NCI-H1436 treated with DMSO at 0.1 percent for 48 hours (cell line): ENCODE measurements at places on chromosomes 1 and 21.

DNA sequence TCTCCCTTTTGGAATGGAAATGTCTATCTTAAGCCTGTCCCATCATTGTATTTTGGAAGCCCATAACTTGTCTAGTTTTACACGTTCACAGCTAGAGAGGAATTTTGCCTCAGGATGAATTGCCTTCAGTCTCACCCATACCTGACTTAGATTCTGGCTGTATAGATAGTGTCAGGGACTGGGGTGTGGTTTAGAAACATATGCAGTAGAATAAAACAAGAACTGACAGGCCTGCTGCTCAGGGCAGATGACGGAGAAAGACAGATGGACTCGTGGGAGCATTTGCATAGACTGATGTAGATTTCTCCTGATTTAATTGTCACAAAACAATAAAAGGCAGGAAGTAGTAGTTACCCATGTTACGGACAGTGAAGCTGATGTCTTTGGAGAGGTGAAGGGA, 166.7 kb downstream of the UCK2 start:
- no peak for DNase-seq

DNA sequence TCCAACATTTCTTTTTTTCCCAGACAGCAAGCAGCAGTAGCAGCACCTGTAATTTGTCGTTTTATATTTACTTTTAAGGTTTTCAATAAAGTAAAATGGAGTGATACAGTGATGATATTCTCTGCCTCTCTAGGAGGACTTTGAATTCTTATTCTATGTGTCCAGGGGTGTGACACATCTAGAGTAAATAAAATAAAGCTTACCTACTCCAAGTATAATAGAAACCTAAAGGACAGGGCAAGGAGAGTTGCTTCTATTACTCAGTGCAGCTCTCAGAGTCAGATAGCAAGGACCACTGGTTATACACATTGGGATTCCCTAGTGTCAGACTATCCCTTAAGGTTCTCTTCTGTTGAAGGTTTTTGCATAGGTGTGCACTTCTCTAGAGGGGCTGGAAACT, 95.9 kb downstream of the LMO4 start:
- no peak for DNase-seq

DNA sequence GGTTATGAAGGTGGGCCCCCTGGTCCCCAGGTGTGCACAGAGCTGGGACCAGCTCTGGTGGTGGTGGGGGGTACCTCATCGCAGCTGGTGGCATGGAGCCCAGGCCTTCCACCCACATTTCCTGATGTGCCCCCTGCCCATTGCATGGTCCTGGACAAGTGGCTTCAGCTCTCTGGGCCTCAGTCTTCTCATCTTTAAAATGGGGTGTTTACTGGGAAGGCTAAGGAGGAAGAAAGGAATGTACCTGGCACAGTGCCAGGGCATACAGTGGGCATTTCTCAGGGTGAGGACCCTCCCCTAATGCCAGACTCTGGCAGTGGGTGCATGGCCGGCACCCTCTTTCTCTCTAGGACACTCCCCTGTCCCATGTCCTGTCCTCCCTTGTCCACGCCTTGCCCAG, 7.5 kb downstream of the CLCNKB start:
- no peak for DNase-seq

DNA sequence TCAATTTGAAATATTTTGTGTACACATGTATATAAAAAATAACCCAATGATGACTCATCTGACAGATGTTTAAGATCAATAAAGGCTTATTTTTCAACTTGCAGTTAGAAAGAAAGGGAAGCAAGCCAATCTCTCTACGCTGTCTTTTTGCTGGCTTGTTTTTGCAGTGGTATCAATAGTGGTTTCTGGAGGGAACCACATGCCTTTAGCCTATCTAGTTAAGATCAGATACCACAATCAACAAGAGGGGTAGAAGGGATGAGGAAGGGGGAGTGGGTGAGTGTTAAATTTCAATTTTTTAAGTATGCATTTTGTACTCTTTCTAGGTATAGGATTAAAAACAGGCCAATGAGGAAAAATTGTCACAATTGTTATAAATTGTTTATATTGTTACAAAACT, 276.2 kb downstream of the KCNH1 start:
- DNase-seq, result no peak

GRCh38 chr1:147078606-147079399, 93.5 kb downstream of the PRKAB2 start:
- DNase-seq, result no peak

- no peak for DNase-seq
Observed at GRCh38 chr1:18922848-18923755, 20.7 kb upstream of the ALDH4A1 start.

- no peak for DNase-seq
Observed at GRCh38 chr1:60280819-60281218, 207.2 kb upstream of the C1orf87 start.

- no peak for DNase-seq
Observed at GRCh38 chr1:1059494-1060280, 14.4 kb downstream of the RNF223 start.

DNA sequence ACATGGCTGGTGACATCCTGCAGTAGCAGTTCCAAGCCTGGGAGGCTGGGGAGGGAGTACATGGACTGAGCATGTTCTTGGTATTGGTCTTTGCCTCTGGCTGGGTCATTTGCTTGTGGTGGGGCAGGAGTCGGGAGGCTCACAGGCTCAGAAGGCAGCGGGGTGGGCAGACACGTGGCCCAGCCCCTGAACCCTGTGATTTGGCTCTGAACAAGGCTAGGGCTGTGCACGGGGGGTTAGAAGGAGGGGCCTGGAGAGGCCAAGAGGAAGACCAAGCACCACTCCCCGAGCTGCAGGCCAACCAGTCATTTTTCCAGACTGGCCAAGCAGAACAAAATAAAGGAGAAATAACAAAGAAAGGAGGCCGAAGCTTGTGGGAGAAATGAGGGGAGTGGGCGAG, 9.7 kb upstream of the PRELP start:
- DNase-seq, result no peak

DNA sequence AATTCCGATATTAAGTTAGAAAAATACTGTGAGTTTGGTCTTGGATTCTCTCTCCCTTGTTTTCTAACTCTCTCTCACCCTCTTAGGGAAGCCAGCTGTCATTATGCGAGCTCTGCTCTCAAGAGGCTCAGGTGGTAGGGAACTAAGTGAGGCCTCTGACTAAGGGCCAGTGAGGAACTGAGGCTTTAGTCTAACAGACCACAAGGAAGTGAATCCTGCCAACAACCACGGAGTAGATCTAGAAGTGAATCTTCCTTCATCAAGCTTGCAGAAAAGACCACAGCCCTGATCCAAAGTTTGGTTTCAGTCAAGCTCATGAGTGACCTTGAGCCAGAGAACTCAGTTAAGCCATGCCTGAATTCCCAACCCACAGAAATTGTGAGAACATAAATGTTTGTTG, 180.1 kb upstream of the PRMT6 start:
- no peak for DNase-seq

DNA sequence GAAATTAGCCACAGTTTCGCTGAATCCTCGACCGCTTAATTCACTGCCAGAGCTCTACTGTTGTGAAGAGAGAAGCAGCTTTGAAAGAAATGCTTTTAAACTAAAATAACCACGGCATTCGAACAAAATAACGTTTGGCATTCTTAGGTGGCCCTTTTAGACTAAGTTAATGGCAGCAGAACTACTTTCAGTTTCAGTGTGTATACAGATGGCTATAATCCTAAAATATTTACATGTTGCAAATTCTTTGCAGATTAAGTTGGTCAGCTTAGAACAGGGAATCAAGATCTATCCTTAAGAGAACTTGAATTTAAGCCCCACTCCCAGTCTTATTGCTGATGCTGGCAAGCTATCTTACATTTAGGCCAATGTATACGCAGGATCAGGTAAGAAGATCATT, 62.7 kb downstream of the ADSS2 start:
- DNase-seq, result no peak

GRCh38 chr1:230647321-230647720, 5.0 kb downstream of the COG2 start:
- DNase-seq, result no peak

GRCh38 chr1:72007312-72007711, 275.0 kb downstream of the NEGR1 start:
- no peak for DNase-seq

- DNase-seq, result no peak
Observed at GRCh38 chr1:43271186-43272118, 1.7 kb downstream of the TMEM125 start.

DNA sequence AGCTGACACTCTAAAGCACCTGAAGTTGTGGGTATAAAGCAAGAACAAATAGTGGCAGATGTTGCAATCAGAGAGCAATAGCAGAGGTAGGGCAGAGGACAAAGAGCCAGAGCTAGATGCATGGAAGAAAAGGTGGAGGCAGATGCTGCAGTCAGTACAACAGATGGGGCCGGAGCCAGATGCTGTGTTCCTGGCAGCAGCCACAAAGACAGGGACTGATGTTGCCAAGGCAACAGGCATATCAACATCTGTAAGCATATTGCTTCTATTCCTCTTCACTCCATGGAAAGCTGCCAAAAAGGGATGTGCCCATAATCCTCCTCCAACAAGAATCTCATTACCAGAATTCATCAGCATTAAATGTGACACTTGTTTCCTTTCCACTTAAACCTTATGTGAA, 108.0 kb downstream of the TNNI3K start:
- no peak for DNase-seq

DNA sequence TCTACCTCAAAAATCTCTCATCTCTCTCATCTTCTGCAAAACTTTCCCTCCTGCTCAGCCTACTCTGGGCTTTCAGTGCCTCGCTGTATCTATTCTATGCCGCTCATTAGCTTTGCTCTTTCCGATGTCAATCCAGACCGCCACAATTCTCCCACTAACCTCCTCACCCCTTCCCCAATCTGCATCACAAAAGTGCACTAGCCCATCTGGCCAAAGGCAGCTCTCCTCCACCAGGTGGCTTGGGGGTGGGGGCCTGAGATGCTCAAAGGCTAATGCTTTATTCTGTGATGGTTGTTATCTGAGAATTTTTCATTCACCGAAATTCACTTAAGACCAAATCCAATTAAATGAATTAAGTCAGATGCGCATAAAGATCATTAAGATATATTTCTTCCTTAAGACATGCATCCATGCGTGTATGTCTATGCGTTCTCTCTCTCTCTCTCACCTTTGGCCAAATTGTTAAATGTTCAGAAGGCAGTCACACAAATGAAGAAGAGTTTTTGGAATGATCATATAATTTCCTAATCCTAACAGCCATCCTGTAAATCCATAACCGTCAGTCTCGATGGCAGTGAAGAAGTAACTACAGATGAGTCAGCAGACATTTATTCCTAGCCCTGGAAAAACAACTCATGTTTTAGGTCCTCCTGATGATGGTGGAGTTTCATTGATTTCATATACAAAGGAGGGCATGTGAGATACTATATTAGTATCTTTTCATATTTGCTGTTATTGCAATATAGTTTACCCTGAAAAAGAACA, 111.3 kb downstream of the C1orf21 start:
- DNase-seq, result no peak

GRCh38 chr1:203126151-203126865, 1.2 kb upstream of the ADORA1 start:
- no peak for DNase-seq

GRCh38 chr1:87806379-87807094, 477.9 kb downstream of the LMO4 start:
- DNase-seq, result no peak

DNA sequence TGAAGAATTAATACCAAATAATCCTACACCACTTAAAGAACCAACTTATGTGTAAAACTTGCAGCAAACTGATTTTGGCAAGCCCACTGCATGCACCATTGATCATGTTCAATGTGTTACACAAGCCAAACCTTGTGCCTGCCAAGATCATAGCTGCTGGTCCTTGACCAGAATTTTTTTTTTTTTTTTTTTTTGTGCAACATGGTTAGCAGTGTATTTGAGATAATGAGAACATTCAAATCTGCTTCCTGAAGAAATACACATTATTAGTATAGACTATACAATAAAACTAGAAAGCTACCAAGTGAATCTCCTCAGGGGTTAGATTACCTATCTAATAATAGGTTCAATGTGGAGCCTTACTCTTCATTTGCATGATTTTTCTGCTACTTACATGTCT, 421.0 kb downstream of the MRPL39 start:
- no peak for DNase-seq

DNA sequence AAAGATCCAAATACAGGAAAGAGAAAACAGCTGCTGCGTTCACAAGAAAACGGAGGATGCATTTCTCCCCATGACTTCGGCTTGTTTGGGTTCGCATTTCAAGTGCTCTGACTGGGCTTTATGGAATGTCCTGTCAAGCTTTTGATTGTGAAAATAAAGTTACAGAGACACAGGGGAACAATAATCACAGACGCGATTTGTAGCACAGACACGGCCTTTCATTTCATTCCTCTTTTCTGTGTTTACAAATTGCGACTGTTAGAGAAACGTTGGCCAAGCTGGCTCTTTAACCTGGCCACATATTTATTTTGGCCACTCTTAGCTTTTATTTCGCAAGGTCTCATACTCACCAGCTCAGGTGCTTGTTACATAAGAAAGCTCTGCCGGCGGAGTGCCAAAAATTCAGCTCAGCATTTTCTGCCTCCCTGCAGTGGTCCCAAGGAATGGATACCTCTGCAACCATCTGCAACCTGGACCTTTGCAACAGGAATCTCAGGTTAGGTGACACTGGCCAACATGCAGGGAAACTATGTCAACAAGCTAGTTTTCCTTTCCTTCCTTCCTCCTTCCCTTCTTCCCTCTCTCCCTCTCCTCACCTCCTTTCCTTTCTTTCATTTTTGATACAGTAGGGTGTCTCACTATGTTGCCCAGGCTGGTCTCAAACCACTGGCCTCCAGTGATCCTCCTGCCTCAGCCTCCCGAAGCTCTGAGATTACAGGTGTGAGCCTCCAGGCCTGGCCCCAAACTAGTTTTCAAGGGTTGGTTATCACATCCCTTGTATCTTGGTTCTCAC, 58.2 kb upstream of the SLC45A1 start:
- no peak for DNase-seq

DNA sequence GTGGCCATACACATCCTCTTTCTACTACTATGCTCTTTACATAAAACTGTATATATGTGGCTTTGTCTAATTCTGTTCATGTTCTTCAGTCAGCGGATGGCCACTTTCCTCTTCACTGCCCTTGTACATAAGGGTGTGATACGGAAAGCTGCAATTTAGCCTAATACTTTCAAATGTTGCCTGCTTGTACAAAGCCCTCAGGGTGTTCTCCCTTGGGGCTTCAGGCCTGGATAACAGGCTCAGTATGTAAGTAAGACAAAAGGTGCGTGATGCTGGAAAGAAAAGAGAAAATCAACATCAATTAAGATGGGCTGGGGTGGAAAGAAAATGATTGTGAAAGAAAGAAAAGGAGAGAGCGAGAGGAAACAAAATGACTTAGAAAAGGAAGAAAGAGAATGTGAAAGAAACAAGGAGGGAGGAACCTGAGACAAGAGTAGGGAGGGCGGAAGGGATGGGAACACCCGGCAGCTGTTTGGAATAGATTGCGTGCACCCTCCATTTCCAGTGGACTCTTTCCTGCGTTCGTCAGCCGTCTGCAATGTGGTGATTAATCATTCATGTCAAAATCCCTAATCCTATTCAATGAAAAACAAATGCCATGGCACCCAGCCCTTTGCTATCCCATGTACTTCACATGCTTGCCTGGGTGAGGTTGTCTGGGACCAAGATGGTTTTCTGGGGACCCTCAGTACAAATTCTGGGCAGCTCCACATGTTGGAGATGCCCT, 553.6 kb downstream of the NUF2 start:
- DNase-seq, result peak; percentile 43

GRCh38 chr1:53371121-53371666, 43.3 kb upstream of the LRP8 start:
- no peak for DNase-seq
